ENCODE measurements at places on chromosomes 2 and 18.

DNA sequence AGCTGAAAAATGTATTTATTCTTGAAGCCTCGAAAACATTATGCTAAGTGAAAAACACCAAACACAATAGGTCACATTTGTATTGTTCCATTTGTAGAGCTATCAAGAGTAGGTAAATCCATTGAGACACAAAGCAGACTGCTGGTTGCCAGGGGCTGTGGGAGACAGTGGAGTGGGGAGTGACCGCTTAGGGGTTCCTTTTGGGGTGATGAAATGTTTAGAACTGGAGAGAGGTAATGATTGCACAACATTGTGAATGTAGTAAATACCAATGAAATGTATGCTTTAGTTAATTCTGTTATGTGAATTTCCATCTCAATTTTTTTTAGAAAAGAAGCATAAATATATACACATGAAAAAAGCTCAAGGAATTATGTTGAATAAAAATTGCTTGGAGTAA lies 15.8 kb downstream of the KCTD18 start:
- DNase-seq = no peak

GRCh38 chr2:126496493-126496892 lies 159.5 kb upstream of the GYPC start:
- no peak for DNase-seq

GRCh38 chr18:27824841-27825681 lies 351.9 kb downstream of the CDH2 start:
- DNase-seq = no peak

- DNase-seq = no peak
These were observed 105.7 kb downstream of the RDH14 start for GRCh38 chr2:18454692-18455235.

GRCh38 chr2:235390816-235391194 lies 103.0 kb upstream of the AGAP1 start:
- no peak for DNase-seq

GRCh38 chr2:29397713-29398112 lies 282.5 kb downstream of the CLIP4 start:
- no peak for DNase-seq

DNA sequence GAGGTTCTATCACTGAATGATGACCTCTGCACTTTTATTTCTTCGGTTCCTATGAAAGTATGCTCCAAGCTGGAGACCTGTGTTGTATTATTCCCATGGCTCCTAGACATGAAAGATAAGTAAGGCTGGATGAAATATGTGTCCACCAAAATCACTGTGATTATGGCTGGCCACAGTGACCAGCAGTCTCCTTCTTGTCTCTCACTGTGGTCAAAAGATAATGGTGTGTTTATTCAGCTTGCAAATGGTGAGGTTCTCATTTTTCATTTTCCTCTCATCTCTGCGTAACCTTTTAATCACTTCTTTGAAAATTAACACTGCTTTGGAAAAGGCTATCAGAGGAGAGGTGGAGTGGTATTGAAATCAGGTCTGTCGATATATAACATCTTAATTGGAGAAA lies 107.8 kb upstream of the DAPL1 start:
- DNase-seq = no peak

DNA sequence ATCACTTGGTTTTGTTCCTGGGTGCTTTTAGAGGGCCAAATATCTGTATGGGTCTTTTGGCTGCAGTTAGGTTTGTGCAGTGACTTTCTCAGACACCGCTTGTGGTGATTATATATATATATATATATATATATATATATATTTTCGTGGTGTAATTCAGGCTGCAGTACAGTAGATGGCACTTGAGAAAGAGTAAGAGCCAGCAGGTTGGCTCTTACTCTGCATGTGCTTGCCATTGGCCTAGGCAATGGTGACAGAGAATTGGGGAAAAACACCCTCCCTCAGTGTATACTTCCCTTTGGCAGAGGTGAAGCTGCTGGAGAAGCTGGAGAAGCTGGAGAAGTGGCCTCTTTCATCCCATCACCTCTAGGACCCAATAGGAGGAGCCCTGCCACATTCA lies 22.2 kb upstream of the MYL1 start:
- no peak for DNase-seq

DNA sequence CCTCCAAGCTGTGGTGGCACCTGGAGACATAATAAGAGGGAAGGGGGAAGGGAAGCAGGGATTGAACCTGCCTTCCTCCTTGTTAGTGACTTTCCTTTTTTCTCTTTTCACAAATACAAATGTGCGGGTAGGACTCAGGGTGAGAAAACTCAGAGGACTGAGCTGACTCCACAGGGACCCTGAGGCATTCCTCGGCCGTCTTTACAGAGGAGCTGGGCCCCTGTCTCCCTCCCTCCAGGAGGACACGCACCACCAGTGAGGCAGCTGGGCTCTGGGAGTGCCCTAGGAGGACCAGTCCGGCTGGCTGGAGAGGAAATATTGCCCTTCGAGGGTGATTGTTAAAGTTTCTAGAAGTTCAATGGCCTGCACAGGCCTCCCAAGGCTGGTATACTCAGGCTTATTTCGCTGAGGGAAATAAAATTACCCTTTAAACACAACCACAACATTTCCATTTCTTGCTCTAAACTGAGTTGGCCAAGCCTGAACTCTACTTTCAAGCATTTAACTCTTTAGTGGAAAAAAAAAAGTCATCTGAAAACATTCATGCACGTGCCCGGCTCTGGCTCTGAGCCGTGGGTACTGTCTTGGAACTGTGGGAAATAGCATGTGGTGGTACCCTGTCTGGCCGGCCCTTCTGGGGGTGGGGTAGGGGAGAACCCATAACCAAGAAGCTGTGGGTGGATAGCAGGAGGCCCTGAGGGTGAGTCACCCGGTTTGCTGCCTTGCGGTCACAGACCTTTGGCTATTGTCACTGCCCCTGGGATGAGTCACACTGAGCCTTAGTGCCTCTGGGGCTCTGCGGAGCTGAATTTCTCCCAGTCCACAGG lies 116.0 kb downstream of the COPS8 start:
- DNase-seq = no peak

- no peak for DNase-seq
These were observed 22.8 kb downstream of the EML4 start for GRCh38 chr2:42192010-42192373.

- DNase-seq = no peak
These were observed 270.0 kb upstream of the CDH19 start for GRCh38 chr18:66873899-66874298.

GRCh38 chr2:120986898-120987650 lies 251.4 kb downstream of the GLI2 start:
- DNase-seq = no peak

DNA sequence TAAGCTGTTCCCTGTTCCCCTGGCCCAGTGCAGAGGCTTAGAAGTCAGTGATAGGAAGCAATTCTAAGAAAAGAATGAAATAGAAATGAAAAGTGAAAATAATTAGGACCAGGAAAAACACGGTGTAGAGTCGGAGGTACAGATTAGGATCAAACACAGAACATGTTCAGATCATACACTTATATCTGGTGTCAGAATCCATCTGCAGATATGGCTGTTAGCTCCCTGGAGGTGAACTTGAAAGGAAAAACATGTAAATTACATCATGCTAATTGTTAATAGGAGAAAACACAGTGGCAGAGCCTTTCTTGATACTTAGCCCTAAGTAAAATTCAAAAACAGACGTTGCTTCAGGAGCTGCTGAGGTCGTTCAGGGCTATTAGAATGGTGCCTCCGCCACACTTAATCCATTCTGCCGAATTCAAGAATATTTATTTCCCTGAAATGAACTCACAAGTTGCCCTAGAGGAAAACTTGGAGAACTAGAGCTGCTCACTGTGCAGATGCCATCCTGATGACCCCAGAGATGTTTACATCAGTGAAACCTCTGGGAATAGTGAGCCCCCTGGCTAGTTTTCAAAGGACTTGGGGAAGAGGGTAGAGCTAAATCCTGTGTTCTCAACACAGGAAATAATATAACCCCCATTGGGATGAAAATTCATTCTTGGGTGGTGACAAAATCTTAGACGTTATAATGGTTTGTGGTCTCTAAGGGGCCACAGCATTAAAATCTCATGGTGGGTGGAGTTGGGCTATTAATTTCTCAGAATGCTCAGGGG lies 27.5 kb downstream of the LPIN1 start:
- no peak for DNase-seq

DNA sequence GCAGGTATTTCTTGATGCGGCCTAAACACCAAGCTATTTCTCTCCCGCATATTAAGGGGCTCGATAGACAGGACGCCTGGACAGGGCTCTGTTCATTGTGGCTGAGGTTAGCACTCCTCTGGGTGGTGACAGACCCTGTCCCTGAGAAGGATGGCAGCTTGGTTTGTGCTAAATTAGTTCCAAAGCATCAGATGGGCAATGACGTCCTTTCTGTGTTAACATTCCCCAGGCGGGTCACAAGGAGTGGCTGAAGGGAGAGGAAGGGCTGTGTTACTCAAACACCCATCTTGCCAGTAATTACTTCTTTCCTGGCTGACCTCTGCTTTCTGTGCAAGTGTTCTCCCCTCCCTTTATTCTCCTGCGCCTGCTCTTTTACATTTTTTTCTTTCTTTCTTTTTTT lies 75.0 kb downstream of the TMEM247 start:
- no peak for DNase-seq

DNA sequence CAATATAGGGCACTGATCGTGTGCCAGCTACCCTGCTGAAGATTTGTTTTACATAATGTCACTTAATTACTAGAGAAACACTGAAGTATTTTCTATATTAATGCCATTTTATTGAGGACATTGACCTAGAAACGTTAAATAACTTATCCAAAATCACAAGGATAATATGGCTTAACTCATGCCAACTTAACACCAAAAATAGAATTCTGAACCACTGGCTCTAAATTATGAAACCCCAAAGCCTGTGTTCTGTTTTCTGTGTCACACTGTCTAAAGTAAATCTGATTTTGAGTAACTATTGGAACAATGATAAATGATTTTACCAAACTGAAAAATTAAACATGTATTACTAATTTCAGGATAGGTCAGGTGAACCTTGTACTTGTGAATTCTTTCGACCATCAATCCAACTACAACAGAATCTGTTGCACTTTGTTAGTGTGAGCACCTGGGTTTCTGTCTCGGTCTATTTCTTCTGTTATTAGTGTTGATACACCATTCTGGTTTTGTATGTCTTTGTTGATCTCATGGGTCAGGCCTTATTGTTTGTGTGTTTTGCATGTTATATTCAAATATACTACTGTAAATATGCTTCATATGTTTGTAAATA lies 48.2 kb upstream of the CCDC141 start:
- DNase-seq = no peak

DNA sequence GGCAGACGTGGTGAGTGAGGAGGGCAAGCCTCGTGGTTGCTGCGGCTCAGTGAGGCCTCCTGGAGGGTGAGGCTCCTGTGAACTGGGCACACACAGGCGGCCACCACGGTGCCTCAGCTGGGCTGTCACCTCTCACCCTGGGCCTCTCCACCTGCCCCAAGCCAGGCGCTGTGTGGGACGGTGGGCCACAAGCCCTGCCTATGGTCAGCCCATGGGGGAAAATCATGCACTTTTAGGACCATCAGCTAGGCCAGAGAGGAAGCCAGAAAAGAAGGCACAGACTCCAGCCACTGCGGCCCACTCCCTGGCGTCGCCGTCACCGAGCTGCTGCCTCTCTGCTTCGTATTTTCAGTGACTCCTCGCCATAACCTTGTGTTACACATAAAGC lies 28.5 kb upstream of the HS6ST1 start:
- no peak for DNase-seq

GRCh38 chr2:175414882-175415487 lies 233.5 kb upstream of the ATP5MC3 start:
- DNase-seq = no peak

- no peak for DNase-seq
These were observed 335.1 kb downstream of the CYRIA start for GRCh38 chr2:16330571-16330970.

GRCh38 chr2:122001441-122001874 lies 246.0 kb downstream of the TSN start:
- no peak for DNase-seq

- DNase-seq = no peak
These were observed 78.7 kb downstream of the USP40 start for GRCh38 chr2:233487748-233488345.

DNA sequence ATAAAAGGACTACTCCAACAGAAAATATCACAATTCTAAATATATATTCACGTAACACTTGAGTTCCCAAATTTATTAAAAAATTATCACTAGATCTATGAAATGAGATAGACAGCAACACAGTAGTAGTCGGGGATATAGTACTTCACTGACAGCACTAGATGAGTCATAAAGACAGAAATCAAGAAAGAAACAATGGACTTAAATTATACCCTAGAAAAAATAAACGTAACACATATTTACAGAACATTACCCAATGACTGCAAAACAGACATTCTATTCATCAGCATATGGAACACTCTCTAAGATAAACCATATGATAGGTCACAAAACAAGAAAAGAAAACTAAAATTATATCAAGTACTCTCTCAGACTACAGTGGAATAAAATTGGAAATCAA lies 429.4 kb downstream of the MBD2 start:
- DNase-seq = no peak

- DNase-seq = no peak
These were observed 72.8 kb upstream of the WIPF1 start for GRCh38 chr2:174670446-174670845.

- DNase-seq = no peak
These were observed 27.1 kb downstream of the SH2D6 start for GRCh38 chr2:85445316-85446295.

DNA sequence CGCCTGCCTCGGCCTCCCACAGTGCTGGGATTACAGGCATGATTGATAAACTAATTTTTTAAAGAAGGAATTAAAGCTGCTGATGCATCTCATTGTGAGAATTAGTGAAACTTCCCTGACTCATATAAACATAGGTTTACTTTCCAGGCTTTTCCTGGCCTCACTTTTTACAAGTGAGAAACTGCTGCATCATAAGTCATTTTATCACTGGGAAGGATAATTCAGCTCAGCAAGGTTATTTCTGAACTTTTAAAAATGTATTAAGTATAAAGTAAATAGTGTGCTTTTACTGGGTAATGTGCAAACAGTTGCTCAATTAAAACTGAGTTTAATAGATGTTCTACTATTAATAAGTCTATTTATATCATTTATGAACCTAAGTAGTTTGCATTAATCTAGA lies 1130.3 kb upstream of the CDH2 start:
- no peak for DNase-seq

- DNase-seq = no peak
These were observed 1531.9 kb upstream of the ACVR2A start for GRCh38 chr2:146312899-146313298.

DNA sequence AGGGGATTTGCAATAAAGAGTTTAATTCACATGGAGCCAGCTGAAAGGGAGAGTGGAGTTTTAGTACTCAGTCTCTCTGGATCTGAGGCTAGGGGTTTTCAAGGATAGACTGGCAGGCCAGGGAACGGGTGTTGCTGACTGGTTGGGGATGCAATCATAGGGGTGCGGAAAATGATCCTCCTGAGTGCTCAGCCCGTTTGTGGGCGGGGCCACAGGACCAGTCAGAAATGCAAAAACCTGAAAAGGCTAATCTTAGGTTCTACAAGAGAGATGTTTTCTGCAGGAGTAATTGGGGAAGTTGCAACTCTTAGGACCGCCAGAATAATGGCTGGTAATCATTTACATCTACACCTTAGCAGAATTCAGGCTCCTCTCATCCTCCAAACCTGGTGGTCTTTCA lies 2.5 kb downstream of the NFU1 start:
- DNase-seq = no peak

GRCh38 chr2:223082706-223083105 lies 30.7 kb downstream of the KCNE4 start:
- no peak for DNase-seq

- no peak for DNase-seq
These were observed 59.2 kb upstream of the SLC5A7 start for GRCh38 chr2:107927034-107927534.

GRCh38 chr18:67516539-67517443 lies at the start of gene DSEL:
Gene DSEL (minus strand): TSS chr18:67516720. CDS start chr18:67514608, 2,112 bp downstream.
- DNase-seq = peak; percentile 98

- no peak for DNase-seq
These were observed 11.2 kb downstream of the STK25 start for GRCh38 chr2:241496904-241497877.

Data from stimulated activated CD8-positive, alpha-beta memory T cell treated with anti-CD3 and anti-CD28 coated beads, Interleukin-7, amount 100 ng/mL, for 24 hours (primary cell).